ENCODE measurements at places on chromosomes 6 and 20.

- no peak for DNase-seq
These were observed 25.0 kb downstream of the KCNQ5 start for GRCh38 chr6:72646604-72647485.

DNA sequence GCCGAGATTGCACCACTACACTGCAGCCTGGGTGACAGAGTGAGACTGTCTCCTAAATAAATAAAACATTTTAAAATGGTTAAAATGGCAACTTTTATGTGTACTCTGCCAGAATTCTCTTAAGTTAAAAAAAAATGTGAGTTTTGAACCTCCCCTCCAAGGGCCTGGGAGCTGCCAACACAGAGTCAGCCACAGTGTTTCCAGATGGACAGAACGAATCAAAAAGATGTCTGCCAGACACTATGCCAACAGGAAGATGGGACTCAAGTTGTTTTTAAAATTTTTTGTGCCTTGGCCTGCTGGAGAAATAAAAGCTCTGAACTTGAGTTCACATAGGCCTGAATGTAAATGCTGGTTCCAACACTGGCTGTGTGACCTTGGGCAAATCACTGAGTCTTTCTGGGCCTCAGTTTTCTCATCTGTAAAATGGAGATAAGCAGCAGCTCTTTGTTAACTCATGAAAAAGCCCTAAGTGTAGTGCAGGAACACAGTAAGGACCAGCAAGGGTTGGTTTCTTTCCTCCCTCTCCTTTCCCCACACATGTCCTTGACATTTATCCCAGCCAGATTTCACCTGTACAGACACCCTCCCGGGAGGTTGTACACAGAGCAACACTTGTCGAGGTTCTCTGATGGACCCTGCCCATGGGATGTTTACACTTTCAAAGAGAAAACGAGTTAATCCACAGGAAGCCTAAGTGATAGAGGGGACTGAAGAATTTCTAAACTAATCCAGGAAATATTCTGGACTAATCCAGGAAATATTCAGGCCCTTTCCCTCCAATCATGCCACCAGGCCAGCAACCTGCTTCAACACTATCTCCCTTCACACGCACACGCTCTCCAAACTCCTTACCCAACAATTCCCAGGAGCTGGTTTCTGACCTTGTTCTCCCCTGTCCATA is 35.0 kb downstream of the MRPL14 start:
- no peak for DNase-seq

- no peak for DNase-seq
These were observed 9.1 kb downstream of the SMPDL3A start for GRCh38 chr6:122798099-122798641.

DNA sequence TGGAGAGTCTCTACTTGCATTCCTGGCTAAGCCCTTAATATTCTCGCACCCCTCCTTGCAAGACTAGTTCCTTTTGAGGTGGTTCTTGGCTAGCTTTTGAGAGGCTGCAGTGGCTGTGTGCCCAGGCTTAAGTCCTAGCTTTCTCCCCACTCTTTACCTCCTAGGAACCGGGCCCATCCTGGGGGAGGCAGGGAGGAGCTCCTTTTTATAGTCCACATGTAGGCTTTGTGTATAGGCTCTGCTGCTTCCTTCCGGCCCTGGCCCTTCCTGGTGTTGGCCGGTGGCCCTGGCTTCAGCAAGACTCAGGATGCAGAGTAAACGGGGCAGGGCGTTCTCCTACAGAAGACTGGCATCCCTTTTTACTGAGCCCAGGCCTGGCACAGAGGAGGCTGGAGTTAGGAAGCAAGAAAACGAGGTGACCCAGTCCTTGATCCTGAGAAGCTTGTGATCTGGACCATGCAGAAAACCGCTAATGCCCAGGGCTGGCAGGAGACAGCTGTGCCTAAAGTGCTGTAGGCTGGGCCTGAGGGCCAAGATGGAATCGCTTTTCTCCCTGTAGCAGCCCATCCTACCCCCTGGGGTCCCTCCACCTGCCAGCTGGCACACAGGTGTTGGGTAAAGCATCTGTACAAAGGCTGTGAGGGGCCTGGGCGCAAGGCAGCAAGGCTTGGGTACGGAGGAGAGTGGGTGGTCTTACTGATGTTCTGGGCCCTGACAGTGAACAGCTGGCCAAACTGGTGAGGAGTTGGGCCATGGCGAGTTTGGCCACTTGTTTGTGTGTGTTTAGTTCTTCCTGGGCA is 8.7 kb downstream of the PLCG1 start:
- DNase-seq: no peak

- no peak for DNase-seq
These were observed 107.5 kb upstream of the TBX18 start for GRCh38 chr6:84871925-84872324.

GRCh38 chr6:74091136-74091793 is 395.3 kb downstream of the CD109 start:
- DNase-seq: no peak

DNA sequence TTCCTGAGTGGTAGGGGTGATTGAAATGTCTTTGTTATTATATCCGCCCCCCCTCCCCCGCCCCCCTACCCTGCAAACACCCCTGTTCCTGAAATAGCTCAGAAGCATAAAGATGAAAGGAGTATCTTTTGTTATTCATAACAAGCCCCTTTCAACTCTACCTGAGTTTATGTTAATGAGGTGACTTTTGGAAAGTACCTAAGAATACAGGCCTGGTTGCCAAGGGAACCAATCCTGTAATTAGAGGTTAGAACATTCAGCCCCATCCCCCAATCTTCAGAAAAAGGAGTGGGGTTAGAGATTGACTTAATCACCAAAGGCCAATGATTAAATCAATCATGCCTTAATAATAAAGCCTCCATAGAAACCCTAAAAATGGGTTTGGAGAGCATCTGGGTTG is 979.2 kb upstream of the GJE1 start:
- DNase-seq: no peak

DNA sequence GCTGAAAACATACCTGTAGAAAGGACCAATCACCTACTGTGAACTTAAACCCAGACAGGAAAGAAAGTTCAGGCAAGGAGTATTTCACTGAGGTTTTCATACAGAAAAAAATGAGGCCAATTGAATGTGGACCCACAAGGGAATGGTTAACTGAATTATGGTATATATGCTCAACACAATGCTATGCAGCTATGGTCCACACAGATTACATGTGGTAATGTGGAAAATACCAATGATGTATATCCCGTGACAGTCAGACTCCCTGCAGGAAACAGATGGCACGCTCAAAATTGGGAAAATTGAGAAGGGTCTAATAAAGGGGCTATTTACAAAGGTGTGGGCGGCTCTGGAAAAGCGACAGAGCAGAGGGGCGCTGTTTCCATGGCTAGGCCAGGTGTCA is 47.1 kb upstream of the PIM1 start:
- DNase-seq: no peak

- DNase-seq: no peak
These were observed 47.2 kb upstream of the IPCEF1 start for GRCh38 chr6:154403788-154404187.

GRCh38 chr20:56245761-56246160 is 2.8 kb upstream of the MC3R start:
- DNase-seq: no peak

- DNase-seq: no peak
These were observed 10.5 kb upstream of the CCR6 start for GRCh38 chr6:167112421-167112820.

- no peak for DNase-seq
These were observed 332.6 kb downstream of the NRN1 start for GRCh38 chr6:5674141-5674540.

GRCh38 chr20:15930311-15931305 is 642.6 kb downstream of the KIF16B start:
- DNase-seq: no peak

GRCh38 chr6:162485464-162485863 is 242.1 kb downstream of the PRKN start:
- DNase-seq: no peak

DNA sequence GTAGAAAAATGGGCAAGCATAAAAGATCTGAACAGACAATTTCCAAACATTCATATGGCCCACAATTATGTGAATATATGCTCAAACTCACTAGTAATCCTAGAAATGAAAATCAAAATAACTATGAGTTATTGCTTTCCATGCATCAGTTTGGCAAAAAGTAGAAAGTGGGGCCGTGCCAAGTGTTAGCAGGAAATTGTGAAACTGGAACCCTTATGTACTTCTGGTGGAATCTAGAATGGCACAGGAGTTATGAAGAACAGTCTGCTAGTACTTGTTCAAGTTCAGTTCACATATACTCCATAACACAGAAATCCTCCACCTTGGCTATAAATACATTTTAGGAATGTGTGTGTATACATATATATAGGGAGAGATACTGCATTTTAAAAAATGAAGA is 89.8 kb downstream of the EYA2 start:
- DNase-seq: no peak

- DNase-seq: no peak
These were observed 4.1 kb downstream of the RNF8 start for GRCh38 chr6:37357860-37358259.

DNA sequence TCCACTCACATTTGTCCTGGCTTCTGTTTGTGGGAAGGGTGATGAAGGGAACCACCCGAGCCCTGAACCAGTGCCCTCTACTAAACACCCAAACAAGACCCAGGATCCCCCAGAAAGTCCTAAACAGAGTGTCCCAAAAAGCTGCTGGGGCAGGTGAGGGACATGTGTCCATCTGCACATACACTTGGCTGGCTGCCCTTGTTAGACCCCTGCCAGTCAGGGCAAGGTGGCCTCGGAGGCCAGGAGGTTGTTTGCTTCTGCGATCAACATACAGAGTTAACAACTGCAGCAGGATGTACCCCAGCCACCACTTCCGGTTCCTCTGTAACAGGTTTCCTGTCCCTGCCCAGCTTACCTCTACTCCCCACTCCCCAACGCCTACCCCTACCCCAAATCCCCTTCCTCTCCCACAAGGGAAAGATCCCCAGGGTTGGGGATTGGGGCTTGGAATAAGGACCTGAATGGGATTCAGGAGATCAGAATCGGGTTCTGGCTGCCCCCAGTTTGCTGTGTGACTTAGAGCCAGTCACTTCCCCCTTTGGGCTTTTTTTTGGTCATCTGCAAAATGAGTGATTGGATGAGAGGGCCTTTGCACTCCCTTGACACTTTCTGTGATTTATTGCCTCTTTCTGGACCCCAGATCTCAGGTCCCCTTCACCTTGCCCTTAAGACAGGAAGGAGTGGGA is 13.9 kb downstream of the DEF6 start:
- no peak for DNase-seq

GRCh38 chr6:35082733-35083403 is 58.3 kb downstream of the TCP11 start:
- DNase-seq: no peak

- DNase-seq: no peak
These were observed 34.4 kb downstream of the SNAI1 start for GRCh38 chr20:50017160-50017559.

GRCh38 chr6:30884521-30885480 is 482 bp downstream of the DDR1 start:
- peak; percentile 68 for DNase-seq

- DNase-seq: no peak
These were observed 28.7 kb downstream of the SMPDL3A start for GRCh38 chr6:122817766-122818165.

- DNase-seq: no peak
These were observed 5.9 kb upstream of the TUBB1 start for GRCh38 chr20:59013031-59013951.

GRCh38 chr20:5008759-5009158 is 7.4 kb upstream of the SLC23A2 start:
- DNase-seq: no peak

- DNase-seq: no peak
These were observed 61.1 kb upstream of the TCF21 start for GRCh38 chr6:133827766-133828165.

- no peak for DNase-seq
These were observed 8.7 kb downstream of the GCM1 start for GRCh38 chr6:53139841-53140413.

- no peak for DNase-seq
These were observed 138.5 kb upstream of the UST start for GRCh38 chr6:148608199-148608951.

DNA sequence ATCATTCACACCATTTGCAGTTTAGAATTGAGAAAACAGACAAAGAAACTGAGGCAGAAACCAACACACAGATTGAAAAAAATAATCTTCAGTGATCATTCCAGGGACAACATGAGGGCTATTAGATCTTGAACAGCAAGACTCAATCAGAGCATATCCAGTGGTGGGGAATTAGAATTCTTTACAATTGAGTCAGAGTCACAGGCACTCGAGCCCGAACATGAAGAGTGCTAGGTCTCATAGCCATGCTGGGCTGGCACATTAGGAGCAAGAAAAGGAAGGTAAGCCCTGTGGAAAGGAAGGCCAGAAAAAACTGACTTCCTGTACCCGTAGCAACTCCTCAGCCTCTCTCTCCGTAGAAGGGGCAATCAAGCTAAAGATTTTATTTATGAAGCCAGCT is 419.9 kb downstream of the HAO1 start:
- DNase-seq: no peak

DNA sequence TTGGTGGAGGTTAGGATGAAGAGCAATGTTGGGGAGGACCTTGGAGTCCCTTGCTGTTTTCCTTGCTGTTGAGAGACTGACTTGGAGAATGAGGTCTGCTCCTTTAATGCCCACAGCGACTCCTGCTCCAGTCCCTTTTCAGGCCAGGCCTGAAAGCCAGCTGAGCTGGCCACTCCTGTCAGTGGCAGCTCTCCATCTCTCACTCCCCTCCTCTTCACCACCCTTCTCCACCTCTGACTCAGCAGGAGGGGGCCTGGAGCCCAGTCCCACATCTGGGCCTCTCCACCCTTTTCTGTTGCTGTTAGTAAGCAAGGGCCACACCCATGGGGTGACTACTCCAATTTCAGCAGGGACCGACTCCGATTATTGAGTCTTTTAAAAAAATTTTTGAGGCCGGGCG is 2.2 kb downstream of the SNX21 start:
- no peak for DNase-seq

GRCh38 chr20:38144598-38144973 is 20.5 kb downstream of the TGM2 start:
- DNase-seq: no peak

- no peak for DNase-seq
These were observed 14.3 kb downstream of the STX7 start for GRCh38 chr6:132498638-132499037.

DNA sequence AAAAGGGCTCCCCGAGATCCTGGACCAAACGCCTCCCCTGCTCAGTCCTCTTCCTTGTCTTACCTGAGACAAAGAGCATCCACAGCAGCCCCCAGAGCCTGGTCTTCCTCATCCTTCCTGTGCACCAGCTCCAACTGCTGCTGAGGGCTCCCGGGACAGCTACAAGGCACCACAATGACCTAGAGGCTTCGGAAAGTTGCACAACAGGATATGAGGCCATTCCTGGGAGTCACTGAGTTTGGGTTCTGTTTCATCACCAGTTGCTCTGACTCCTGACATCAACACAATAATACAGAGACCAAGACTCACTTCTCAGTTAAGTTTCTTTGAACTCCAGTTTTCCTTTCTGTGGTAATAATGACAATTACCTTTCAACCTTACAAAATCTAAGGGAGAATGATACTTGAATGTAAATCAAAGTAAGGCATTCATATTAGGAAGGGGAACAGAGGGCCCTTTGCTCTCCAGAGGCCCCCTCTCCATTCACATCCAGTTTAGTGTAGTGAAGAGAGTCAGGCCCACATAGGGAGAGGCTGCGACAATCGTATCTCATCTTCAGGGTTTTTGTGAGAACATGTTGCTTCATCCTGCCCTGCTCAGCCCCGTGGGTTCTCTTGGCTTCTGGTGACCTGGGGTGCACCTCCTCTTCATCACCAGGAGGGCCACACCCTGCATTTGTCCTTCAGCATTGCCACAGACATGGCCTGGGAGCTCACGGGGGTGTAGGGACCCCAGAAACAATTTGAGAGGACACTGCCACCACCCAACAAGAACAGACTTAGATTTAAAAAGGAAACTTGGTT is at the start of gene TREM1:
Gene TREM1 (minus strand): TSS at position 139 of the 803 bp plus-strand sequence. CDS start 27 bp downstream, at position 112.
- no peak for DNase-seq

GRCh38 chr6:16148498-16148897 is 19.6 kb downstream of the MYLIP start:
- DNase-seq: no peak
